SHP77 treated with DMSO at 0.1 percent for 48 hours (cell line): ENCODE measurements at places on chromosomes 11 and 22.

GRCh38 chr22:30186510-30186909, 60.0 kb downstream of the LIF start:
- DNase-seq, result peak; percentile 52

DNA sequence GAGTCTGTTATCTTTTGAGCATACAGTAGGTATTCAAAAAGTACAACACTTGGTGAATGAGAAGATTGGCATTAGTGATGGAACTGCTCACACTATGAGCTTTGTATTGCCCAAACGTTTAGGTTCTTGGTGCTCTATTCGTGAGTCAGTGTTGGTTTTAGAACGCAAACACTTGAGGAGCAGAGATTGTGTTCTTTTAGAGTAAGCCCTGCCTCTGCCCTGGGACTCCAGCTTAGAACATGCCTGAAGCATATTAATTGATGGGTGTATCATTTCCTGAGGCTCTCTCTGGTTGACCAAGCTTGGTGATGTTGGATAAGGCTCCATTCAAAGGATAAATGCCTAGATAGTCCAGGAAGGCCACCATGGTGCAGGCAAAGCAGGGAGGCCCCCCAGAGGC, 10.9 kb downstream of the MTNR1B start:
- no peak for DNase-seq

- DNase-seq, result no peak
Observed at GRCh38 chr11:2305788-2306451, 4.1 kb downstream of the TSPAN32 start.

- DNase-seq, result no peak
Observed at GRCh38 chr11:59556917-59557348, 45.6 kb downstream of the OR4D9 start.

DNA sequence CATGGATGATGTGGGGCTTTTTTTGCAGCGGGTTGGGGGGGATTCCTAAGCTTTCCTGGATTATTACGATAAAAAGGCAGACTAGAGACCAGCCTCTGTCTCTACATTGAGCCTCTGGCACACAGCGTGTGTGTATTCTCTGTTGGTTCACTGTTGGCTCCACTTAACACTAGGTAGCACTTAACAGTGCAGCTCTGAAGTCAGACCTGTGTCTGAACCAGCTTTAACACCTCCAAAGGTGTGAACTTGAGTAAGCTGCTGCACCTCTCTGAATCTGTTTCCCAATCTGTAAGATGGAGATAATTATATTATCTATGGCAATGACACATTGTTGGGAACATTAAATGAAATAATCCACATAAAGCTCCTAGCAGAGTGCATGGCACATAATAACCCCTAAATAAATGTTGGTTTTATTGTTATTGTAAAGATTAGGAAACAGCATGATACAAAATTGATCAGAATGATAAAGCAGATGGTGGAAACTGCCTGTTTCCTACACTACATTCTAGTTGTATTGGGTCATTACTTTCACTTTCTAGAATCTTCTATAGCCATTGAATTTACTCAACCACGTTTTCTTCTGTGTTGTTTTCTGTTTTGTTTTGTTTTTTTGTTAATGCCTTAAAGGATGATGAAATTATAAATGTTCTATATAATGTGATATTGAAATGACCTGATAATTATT, 108.4 kb downstream of the ARL14EP start:
- no peak for DNase-seq

- DNase-seq, result no peak
Observed at GRCh38 chr22:23238707-23239106, 58.4 kb downstream of the BCR start.

DNA sequence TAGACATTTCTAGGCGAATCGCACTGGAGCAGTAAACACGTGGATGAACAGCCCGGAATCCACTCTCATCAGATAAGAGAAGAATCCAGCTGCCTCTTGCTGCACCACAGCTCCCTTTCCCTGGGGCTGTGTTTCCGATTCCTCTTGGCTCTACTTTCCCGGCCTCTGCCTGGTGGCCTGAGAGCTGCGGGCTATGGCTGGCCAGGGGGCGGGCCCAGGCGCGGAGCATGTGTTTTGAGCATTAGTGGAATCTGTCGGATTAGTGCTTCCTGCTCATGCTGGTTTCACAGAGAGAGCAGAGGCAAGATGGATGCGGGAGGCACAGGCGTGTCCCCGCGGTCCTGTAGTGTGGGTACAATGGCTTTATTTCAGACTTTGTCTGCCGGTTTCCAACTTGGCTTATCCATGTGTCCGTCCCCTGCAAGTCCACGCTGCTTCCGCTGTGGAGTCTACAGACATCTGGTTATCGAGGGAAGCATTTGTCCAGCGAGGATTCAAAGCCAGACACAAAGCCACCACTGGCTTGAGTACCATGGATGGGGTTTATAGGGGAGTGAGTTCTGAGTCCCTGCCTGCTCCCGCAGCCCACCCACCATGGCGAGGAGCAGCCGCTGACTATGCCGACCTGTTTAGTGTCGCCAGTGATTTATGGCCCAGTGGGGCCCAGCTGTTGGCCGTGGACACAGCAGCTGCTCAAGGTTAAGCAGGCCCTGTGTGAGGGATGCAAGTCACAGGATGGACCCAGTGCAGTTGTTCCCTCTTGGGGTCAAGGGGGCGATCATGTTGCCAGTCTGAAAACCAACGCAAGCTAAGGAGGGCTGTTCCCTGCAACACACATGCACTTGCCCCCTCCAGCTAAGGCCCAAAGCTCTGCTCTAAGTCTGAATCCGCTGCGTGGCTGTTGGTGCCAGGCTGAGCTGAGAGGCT, 43.3 kb upstream of the EP300 start:
- DNase-seq, result peak; percentile 48

DNA sequence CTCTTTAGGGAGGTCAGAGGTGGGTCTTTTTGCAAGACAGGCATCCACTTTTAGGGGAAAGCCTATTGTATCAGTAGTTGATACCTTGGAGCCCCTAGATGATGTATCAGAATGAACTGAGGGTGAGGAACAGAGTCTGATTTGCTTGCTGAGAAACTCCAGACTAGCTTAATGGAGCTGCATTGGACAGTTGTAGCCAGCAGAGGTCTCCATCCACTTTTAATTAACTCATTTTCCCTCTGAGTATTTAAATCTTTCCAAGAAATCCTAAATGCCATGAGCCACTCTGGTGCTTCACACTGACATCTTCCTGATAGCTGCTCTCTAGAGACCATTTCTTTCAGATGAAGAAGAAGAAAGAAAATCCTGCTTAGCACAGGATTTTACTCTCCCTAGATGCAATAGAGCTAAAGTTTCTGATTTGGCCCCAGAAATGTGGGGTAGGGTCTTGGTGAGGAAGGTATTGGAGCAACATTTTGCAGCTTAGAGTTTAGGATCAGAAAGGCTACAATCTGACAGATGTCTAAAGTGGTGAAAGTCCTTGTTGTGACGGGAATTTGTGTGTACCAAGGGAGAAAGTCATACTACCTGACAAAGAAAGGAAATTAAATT, 38.0 kb downstream of the EXT2 start:
- no peak for DNase-seq

DNA sequence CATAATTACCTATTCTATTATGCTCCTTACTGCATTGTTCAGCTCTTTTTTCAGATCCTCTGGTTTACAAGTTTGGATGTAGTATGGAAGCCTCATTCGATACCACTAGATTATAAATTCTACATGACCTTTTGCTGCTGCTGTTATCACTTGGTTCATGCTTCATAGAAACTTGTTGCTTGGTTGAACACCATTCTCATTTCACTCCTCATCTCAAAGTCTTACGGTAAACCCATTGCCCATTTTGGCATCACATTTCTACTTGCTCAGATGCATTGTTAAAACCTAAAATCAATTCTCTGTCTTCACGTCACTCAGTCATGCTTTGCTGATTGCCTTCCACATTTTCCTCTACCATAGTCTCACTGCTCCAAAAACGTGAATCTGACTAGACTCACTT, 155.5 kb upstream of the DDI1 start:
- DNase-seq, result no peak

DNA sequence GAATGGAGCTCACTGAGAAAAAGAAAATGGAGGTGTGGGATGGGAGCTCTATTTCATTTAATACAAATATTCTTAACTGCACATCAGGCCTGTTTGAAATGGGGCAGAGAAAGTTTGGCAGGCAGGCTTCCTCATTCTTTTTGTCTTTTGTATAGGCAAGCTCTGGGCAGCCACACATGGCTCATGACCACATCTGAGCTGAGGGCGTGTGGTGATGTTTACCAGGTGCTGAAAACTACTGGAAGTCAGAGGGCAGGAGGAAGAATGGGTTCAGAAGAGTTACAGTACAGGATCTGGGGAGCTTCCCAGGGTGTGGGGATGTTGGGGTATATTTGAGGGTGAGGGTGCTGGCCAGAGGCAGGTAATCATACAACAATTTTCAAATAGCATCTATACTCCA, 66.3 kb upstream of the NAV2 start:
- DNase-seq, result no peak

DNA sequence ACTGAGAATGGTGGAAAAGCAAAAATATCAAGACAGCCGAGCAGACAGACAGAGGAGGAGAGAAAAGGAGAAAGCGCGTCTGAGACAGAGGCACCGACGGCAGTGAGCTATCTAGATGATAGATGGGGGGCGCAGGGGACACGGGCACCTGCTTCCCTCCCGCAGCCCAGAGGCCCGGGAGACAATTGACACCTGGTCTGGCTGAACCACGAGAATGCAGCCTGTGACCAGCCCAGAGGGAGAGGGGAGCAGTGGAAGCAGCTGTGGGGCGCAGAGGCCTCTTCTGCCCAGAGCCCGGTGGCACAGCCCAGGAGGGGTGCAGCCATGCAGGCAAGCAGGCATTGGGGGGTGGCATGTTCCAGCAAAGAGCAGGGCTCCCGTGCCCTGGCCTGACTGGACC, 48.2 kb downstream of the ELFN2 start:
- DNase-seq, result no peak

DNA sequence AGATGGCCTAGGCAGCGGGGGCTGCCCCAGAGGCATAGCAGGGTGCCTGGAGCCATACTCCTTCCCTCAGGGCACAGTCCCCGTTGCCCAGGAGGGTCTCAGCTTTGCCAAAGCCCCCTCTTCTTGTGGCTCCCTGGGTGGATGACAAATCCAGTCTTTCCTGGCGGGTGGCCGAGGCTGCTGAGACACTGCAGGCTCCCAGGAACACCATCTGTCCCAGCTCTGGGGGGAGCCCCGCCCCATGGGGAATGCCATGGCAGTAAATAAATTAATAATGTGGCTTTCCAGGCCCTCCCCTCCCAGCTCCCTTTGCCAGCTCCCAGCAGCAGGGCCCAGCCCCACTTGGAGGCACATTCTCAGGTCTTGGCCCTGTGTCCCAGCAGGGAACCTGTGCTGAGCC, 45.0 kb downstream of the PDE2A start:
- no peak for DNase-seq

- no peak for DNase-seq
Observed at GRCh38 chr11:31500560-31500959, 8.9 kb downstream of the IMMP1L start.

GRCh38 chr11:132670921-132671675, 861.2 kb downstream of the OPCML start:
- DNase-seq, result no peak
